ENCODE measurements at places on chromosomes 3 and 15.

DNA sequence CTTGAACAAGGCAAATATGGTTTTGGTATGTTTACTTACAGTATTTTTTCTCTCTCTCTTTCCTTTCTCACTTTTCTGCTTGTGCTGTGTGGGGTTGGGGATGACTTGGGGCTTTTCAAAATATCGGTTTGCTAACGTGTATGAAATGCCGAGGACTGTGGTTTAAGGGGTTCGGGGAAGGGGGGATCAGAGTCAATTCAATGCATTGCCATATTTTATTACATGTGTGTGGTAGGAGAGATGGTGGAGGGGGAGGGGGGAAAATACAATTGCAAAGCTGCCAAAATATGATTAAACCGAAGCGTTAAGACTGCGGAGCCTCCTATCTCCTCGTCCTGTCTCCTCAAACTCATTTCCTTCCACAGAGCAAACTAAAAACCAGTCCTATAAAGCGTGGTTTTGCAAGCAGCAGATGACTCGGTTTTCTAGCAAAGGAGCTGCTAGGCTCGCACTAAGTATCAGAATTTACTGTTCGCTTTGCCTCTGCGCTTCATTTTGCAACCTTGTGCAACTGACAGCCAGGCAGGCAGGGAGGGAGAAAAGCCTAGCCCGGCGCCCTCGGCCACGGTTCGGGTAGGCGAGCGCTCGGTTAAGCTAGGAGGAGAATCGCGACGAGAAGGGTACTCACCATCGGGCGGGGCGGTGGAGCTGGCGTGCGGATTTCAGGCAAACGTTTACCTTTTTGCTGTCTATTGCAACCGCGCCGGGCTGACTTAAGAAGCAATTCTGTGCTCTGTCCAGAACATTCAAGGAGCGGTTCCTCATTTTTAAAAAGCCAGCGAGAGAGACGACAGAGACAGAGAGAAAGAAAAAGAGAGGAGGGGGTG is 4.0 kb upstream of the NR2F2 start:
- no peak for DNase-seq

DNA sequence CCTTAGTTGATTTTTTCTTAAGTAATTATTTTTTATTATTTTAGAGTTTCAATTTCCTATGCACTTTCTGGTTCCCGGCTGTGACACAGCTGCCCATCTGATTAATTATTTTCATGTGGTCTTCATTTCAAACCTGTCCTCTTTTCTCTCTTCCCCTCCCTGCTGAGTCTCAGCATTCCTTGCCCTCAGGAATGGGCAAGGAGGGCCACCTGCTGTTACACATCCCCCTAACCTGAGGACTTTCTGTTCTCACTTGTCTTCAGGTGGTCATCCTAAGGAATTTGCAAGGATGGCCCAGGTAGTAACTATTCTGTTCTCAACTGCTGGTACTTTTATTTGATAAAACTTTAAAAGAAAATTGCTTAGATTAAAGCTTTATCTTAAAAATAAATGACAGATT is 545.0 kb downstream of the OTOL1 start:
- no peak for DNase-seq

DNA sequence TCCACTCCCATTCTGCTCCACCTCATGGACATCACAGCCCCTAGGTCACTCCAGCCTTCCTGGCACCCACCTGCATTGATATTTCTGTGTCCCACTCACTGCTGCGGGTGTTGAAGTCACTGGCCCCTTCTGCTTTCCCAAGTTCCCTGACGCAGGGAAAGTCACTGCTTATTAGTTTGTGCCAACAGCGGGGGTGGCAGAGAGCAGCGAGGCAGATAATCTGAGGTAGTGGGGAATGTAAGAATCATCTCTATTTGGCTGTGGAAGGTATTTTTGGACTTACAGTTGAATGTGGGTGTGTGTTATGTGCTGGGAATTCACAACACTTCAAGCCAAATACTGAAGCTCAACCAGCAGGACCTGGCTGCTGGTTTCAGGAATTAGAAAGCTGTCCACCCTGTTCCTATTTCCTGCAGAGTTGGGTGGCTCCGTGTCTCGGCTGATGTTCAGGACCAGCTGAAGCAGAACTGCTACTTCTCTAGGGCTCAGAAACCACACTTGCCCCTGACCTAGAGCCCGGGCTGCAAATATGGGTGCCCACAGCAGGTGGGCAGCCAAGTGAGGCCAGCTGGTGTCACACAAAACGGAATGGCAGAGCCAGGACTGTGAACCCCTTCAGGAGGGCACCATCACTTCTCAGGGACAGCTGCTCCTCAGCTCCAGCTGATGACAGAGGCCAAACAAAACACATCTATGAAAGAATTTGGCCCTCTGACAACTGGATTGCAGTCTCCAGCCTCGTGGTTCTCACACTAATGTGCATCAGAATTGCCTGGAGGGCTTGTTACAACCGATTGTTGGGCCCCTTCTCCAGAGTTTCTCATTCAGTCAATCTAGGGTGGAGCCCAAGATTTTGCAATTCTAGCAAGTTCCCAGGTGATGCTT is 57.7 kb downstream of the SEMA5B start:
- no peak for DNase-seq

- no peak for DNase-seq
Observed at GRCh38 chr15:52419494-52419893, 109.2 kb downstream of the MYO5A start.

GRCh38 chr3:170027233-170028102 is 10.3 kb upstream of the GPR160 start:
- DNase-seq: no peak

GRCh38 chr15:92840149-92840548 is 60.0 kb upstream of the CHD2 start:
- DNase-seq: no peak

GRCh38 chr15:69585937-69586336 is 133.3 kb downstream of the RPLP1 start:
- no peak for DNase-seq

- DNase-seq: no peak
Observed at GRCh38 chr3:22893644-22894325, 309.3 kb upstream of the UBE2E2 start.

DNA sequence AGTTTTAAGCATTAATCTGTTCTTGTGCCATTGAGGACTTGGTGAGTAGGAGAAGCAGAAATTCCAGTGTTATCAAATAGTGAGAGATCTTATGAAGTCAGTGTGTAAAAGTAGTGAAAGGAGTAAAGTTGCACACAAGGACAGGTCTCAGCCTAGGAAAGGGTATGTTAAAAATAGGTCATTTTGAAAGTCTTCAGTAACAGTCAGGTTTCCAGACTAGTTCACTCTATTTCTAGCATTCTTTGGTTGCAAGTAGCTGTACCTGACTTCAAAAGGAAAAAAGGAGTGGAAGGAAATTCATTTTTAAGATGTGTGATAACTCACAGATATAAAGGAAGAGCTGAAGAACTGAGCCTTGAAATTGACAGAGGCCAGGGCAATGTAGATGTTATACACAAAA is 250.1 kb upstream of the SATB1 start:
- no peak for DNase-seq

GRCh38 chr3:50274371-50275104 is 4.3 kb upstream of the LSMEM2 start:
- DNase-seq: peak; percentile 46

GRCh38 chr3:23017801-23018200 is 185.3 kb upstream of the UBE2E2 start:
- no peak for DNase-seq

DNA sequence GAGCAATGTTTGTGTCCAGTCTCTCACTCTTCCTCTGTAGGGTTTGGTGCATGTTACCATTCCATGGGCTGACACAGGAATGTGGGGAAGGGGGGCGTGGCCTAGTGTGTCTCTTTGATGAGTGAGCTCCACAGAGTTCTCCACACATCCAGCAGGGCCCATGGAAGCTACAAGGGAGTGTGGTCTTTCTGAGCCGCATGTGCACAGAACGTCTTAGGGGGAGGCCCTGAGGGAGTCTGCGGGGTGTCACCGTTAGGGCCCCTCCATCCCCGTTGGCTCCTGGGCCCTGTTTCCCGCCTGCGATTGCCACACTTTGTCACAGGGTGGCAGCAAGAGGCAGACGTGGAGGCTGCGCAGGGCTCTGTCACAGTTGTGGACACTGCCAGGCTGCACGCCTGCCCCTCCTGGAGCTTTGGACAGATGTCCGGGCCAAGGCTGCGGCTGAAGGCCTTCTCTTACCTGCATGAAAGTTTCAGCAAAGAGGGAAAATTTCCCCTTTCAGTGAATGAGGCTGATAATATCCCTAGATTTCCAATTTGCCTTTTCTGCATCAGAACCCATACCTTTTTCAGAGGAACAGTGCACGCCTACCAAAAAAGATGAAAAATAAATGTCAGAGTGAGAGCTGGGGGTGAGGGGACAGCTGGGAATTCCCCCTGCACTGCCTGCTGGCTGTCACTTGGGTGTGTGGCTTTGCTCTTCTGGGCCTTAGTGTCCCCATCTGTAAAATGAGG is 24.3 kb downstream of the CACNA2D3 start:
- no peak for DNase-seq

GRCh38 chr15:69921626-69922619 is 175.8 kb downstream of the TLE3 start:
- no peak for DNase-seq

DNA sequence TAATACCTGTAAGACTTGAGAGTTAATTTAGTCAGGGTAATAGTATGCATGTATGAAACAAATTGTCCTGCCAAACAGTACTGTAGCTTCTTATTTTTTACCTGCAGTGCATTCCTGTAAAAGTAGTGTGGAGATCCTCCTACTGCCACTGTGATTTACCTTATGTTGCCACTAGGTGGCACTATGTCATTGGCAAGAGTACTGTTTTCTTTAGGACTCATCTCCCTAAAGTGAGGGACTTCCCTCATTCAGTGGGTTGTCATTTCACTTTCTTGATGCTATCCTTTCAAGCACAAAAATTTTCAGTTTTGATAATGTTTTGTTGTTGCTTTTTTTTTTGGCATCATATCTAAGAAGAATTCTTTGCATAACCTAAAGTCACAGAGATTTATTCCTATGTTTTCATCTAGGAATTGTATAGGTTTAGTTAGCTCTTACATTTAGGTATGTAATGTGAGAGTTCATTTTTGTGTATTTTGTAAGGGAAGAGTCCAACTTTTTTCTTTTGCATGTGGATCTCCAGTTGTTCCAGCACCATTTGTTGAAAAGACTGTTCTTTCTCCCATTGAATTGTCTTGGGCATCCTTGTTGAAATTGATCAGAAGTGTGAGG is 105.7 kb downstream of the AKAP13 start:
- peak; percentile 27 for DNase-seq

DNA sequence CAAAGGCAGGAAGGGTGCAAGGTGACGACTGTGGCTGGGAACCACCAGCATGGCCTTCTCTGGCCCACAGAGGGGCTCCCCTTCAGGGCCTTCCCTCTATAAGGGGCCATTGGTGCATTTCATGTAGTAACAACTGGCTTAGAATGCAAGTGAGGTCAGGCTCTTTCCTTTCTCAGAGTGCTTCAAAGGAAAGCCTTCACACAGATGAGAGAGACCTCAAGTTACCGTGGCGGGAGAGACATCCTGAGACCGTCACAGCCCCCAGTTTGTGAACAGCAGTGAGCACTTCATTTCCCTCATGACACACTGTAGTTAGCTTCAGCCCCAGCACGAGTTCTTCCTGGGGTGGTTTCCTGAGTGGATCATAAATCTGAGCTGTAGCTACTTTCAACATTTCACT is 96.6 kb upstream of the LIMD1 start:
- no peak for DNase-seq

GRCh38 chr3:156978481-156978961 is 152.4 kb downstream of the LEKR1 start:
- DNase-seq: no peak

DNA sequence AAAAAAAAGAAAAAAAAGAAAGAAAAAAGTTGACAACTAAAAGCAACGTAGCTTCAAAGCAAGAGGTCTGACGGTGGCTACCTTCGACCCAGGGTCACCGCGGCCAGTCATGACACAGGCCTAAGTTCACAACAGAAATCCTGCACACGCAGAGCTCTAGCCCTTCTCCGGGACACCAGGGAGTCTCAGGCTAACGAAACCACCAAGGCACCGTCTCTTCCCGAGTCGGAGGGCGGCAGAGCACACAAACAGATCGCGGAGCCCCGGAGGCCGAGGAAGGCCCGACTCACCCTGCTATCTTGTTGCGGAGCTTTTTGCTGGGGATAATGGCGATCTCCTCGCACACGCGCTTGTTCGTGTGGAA is 584 bp downstream of the RPS17 start:
- no peak for DNase-seq

Measured in stimulated activated CD8-positive, alpha-beta memory T cell treated with anti-CD3 and anti-CD28 coated beads, Interleukin-15, amount 100 ng/mL, for 4 hours (primary cell).